WTC11 (cell line): ENCODE measurements at places on chromosomes 4 and X.
A peak's percentile ranks its signal among the peaks of the same experiment; 100 is the strongest.

GRCh38 chrX:78092296-78092695 is 11.8 kb upstream of the PGK1 start:
- DNase-seq: peak; percentile 29

GRCh38 chr4:3857269-3857926 is 91.2 kb downstream of the ADRA2C start:
- DNase-seq: no peak

DNA sequence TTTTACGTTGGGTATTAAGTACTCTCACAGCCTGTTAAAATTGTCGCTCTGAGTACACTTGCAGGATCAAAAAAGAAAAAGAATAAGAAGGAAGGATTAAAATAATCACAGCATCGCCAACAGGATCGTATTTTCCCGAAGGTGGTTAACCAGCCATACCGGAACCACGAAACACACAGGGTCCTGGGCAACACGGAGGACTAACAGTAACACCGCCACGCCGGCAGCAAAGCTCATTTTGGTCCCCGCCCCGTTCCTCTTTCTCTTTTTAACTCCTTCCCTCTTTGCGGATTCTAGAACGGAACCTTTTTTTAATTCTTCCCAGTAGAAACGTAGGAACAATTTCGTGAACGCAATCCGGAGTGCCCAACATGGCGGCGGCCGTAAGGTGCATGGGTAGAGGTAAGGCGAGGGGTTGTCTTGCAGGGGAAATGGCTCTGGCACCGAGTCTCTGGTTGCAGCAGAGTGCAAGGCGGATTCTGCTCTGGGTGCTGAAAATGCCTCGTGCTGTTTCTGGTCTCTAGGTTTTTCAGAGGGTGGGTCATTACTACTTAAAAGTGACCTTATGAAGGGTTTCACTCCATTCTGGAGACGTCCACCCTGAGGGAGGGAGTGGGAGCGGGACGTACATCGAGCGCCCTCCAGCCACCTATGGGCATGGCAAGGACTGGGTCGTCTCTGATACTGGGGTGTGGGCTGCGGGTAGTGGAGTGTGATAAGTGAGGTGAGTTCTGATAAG is at the start of gene MRPL1:
Gene MRPL1 (plus strand): TSS at position 353 of the 739 bp plus-strand sequence. CDS start 19 bp downstream, at position 372.
- peak; percentile 83 for DNase-seq

DNA sequence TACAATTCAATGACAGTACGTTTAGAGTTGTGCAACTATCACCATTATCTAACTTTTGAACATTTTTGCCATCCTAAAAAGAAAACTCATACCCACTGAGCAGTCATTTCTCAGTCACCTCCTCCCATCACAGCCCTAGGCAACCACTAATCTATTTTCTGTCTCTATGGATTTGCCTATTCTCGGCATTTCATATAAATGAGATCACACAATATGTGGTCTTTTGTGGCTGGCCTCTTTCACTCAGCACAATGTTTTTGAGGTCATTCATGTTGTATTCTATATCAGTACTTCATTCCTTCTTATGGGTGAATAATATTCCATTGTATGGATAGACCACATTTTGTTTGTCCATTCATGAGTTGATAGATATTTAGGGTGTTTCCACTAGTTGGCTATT is 103.0 kb downstream of the PPEF1 start:
- DNase-seq: no peak

- DNase-seq: no peak
Measured at GRCh38 chr4:39353478-39354253, 12.5 kb downstream of the RFC1 start.

DNA sequence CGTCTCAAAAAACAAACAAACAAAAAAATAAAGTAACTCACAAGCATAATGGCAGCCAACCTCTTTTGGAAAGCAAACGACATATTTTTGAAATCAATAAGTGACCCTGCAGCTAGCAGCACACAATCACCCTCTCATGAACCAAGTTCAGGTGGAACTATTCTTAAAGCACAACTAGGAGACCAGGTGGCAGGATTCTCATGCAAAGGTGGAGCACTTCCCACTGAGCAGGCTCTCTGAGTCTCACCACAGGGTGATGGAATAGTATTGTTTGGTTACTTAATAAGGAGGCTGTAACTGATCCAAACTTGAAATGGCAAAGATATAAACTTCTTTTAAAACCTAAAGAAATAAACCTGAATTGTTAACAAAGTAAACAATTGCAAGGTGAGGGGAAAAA is 1293.1 kb downstream of the PCDH19 start:
- DNase-seq: no peak

DNA sequence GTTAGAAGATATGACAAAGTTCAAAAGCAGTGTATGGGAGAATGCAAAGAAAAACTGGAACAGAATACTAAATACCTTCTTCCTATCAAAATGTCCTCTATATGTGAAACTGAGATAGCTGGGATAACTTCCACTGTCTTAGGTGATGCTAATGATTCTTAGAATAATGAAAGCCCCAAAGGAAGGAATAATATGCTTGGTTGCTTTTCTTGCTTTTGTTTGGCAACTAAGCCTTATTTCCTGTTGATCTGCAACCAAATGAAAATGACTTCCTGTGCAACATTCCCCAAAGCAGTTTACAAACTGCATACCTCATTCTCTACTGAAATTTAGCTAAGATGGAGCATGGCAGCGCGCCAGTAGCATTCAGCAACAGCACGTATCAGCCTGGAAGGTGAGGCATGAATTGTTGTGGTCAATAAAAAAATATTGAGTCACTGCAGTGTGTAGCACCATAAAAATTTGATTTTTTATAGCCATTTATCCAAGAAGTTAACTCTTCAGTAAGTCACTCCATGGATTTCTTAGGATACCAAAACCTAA is 18.7 kb downstream of the NDNF start:
- no peak for DNase-seq

DNA sequence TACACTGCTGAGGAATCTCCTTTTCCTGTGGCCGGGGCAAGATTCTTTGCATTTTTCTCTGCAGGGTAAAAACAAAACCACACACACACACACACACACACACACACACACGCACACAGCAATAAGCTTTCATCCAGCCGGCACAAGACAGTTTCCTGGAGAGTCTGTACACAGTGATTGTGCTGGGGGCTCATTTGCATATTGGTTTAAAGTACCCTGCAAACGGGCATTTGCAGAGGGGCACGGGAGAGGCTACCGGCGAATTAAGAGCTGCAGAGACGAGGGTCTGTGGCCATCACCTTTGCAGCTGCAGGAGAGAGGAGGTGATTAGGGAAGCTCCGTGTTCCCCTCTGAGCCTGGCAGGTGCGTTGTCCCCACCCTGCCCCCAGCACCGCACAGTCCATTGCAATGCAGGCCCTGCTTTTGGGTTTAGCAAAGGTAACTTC is 219.9 kb downstream of the SHOX start:
- DNase-seq: peak; percentile 26

DNA sequence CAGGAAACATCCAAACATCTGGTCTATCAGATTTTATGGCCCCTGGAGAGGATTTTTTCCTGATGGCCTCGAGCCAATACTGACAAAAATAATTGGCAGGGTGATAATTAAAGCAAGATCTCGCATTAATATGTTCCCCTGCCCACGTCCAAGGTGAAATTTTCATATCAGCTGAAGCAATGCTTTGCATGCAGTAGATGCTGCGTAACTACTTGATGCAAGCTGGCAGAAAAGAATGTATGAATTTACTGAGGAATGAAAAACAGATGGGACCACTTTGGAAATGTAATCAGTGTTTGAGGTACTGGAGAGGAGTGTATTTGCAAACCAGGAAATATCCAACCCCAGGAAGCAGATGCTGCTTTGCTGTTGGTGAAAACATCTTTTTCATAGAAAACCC is 36.8 kb upstream of the REST start:
- no peak for DNase-seq

DNA sequence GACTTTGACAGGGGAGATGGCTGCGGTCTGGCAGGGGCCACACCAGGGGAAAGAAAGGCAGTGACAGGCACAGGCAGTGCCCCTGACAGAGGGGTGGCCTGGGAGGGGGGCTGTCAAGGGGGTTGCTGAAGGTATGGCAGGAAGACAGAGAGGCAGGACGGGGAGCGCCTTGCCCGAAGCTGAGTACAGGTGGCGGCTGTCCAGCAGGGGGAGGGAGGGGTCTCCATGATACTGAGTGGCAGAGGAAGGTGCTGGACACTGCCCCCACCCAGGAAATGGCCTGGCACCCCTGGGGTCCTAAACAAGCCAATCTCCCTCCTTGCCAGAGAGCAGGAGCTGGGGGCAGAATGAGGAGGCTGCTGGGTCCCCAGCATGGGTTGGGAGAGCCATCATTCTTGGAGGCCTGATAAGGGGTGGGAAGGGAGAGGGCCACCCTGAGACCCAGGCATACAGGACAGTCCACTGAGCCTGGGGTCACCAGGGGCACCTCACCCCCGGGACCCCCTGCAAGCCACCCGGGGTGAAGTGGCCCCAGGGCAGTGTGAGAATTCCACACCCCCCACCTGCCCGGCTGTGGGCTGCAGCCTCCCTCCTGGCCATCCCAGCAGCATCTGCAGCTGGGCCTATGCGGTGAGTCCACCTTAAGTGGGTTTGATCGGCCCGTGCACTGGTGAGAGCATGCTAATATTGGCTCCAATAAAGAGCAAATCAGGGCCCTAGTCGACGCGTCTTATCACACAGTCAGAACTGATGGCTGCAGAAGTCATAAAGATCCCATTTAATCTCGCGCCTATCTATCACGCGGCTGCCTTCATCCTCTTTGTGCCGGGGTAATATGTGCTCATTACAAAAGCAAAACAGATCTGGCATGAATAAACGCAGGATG is 108.5 kb downstream of the FAM53A start:
- no peak for DNase-seq

- no peak for DNase-seq
Measured at GRCh38 chrX:94961730-94962129, 1287.7 kb downstream of the FAM133A start.

- DNase-seq: no peak
Measured at GRCh38 chrX:39728025-39728424, 369.7 kb downstream of the BCOR start.

DNA sequence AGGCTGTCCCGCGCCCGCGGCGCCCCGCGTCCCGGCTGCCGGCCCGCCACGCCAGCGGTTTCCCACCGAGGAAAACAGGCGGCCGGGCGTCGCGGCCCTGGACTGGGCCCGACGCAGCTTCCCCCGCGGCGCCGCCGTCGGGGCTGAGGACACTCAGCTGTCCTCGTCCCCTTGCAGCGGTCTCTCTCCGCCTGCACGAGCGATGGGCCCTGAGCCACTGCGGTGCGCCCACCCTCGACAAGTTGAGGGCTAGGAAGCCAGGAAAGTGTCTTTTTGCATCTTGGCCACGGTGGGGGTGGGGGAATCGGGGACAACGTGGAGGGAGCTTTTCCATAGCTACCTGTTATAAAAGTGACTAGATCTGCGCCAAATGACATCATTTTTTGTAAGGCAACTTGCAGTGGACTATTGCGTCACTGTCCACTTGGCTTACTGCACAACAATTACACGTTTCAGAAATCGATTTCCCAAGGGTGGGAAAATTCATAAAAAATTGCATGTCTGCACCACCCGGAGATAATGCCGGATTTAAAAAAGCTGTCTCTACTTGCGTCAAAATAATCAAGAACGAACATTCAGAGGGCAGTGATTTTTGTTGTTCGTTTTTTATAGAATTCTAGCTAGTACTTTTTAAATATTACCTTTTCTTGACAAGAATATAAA is 1.1 kb downstream of the KLHL15 start:
- peak; percentile 45 for DNase-seq

DNA sequence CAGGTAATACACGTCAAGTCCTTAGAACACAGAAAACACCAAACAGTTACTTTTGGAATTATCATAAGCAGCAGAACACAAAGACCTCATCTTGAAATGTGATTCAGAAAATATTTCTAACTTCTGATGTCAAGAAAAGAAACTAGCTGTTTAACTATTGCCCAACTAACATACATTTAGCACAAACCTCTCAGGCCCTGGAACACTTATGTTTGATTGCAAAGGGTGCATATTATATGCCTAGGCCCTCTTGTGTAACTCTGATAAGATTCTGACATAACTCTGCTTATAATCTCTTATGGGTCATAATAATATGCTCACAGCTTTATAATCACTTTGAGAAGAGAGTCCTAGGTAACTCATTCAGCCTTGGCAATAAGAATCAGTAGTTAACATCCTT is 62.6 kb downstream of the TBC1D9 start:
- no peak for DNase-seq

DNA sequence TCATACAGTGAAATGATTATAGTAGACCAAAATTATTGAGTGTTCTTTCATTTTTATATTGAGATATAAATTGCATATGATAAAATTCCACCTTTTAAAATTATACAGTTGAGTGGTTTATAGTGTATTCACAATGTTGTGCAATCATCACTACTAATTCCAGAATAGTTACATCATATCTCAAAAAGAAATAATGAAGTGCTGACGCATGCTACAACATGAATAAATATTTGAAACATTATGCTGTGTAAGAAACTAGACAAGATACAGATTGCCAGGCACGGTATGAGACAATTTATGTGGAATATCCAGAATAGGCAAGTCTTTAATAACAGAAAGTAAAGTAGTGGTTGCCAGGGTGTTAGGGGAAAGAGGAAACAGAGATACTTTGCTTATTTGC is 871.7 kb downstream of the FAM133A start:
- no peak for DNase-seq

DNA sequence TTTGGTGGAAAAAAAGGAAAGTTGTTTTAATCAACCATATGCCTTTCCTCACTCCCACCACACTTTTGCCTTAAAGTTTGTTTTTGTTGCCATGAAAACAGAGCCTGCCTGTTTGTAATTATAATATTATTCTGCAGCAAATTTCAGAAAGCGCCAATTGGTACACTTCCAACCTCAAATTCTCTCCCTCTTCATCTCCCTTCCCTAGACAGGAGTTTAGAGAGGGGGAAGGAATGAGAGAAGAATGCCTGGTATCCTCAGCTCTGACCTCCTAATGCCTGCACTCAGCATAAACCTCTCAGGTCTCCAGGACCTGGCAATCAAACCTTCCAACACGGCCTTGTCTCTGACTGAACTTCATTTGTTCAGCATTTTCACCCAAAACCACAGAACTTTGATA is 138.4 kb upstream of the HCCS start:
- DNase-seq: no peak

DNA sequence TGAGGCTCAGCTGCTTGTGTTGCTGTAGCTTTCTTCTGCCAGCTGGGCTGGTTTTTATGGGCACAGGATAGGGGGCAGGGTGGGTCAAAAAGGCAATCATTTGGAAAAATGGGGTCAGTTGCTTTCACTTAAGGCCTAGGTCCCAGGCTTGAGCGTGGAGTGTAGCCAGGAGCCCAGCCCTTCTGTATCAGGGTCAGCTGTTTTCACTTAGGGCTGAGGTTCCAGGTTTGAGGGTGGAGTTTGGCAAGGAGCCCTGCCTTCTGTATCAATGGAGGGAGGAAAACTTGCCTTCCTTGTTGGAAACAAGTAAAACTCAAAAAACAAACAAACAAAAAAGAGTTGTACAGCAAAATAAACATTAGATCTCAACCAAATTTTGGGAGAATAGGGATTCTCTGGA is 37.0 kb upstream of the UGT8 start:
- no peak for DNase-seq
